ENCODE measurements at places on chromosomes 1 and 21. TPM values are rescaled to one million over a fixed set of nuclear protein-coding genes. Genes with fewer than 3 reads are reported as not detected.
A peak's percentile ranks its signal among the peaks of the same experiment; 100 is the strongest.

CFHR4 gene
- total RNA-seq, result not detected

DNA sequence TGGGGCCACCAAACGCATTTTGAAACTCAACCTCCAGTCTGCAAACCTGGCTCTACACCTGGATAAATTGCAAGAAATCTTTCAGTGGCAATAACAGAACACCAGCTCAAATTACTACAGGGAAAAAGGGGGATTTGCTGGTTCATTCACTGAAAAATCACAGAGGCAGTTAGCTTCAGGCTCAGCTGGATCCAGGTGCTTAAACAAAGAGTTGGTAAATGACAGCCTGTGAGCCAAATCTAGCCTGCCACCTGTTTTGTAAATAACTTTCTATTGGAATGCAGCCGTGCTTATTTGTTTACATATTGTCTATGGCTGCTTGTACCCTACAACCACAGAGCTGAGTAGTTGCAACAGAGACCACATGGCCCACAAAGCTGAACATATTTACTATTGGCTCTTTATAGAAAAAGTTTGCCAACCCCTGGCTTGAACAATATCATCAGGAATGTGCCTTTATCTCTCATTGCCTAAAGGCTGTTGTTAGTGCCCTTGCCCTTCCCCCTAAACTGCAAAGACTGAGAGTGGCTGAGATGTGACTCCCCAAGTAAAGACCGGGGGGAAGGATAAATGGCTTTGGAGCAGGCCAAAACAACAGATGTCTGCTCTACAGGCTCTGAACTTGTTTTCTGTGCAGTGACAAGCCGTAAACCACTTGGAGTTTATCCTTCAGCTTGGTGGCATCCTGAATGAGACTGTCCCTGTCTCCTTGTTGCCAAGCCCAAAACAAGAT lies 21.5 kb upstream of the PTPRF start:
- no peak for DNase-seq

GRCh38 chr1:178684542-178685000 lies 40.5 kb upstream of the RALGPS2 start:
- no peak for DNase-seq

PDC gene
- not detected for total RNA-seq

MFSD2A gene
- total RNA-seq, result 5.8 TPM

DNA sequence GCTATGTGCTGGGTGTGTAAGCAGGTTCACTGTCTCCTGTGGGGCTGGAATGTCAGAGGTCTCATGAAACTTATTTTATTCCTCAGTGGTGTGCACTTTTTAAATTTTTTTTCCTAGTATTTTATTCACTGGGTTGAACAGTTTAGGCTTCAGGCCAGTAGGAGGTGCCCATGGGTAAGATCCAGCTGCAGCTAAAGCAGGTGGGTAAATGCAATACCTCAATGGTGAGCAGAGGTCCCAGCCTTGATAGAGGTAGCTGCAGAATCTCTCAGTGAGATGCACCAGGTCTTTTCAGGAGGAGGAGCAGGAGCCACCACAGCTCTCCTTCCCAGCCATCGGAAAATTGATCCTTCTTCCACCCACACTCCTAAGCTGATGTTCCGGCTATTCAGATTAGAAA lies 12.6 kb upstream of the OR6N2 start:
- no peak for DNase-seq

DNA sequence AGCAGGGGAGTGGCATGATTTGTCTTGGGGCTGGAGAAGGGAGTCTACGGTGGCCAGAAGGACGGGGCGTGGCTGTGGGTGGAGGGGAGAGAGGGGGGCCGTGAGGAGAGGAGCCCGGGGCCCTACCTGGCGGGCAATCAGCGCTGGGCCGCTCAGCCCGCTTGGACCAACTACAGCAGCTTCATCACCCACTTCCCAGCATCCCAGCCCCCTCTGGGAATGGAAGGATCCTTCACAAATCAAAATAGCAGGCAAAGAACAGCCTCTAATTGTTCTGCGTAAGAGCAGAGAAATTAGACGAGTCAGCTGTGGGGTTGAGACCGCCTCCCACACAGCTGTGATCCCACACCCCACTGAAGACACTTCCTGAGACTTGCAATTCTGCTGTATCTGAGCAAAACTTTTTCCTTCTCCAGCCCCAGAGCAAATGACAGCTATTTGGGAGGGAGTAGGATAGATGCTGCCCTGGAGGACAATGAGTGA lies 43.5 kb downstream of the OPRD1 start:
- DNase-seq, result no peak

- no peak for DNase-seq
Measured at GRCh38 chr1:201348211-201348566, 29.3 kb downstream of the TNNT2 start.

- no peak for DNase-seq
Measured at GRCh38 chr21:40556442-40556968, 290.5 kb downstream of the DSCAM start.

OR2T35 gene
- not detected for total RNA-seq

- no peak for DNase-seq
Measured at GRCh38 chr1:59177756-59178155, 119.1 kb upstream of the FGGY start.

GRCh38 chr1:55463814-55464475 lies 248.8 kb upstream of the USP24 start:
- no peak for DNase-seq

ADAMTSL4 gene
- 28.4 TPM for total RNA-seq

- no peak for DNase-seq
Measured at GRCh38 chr1:119898530-119898929, 2.2 kb upstream of the ADAM30 start.

PDZK1 gene
- 7.4 TPM for total RNA-seq

PDE9A gene
- 4.2 TPM for total RNA-seq

CD247 gene
- total RNA-seq, result 1.6 TPM

COL8A2 gene
- 41.6 TPM for total RNA-seq

DNA sequence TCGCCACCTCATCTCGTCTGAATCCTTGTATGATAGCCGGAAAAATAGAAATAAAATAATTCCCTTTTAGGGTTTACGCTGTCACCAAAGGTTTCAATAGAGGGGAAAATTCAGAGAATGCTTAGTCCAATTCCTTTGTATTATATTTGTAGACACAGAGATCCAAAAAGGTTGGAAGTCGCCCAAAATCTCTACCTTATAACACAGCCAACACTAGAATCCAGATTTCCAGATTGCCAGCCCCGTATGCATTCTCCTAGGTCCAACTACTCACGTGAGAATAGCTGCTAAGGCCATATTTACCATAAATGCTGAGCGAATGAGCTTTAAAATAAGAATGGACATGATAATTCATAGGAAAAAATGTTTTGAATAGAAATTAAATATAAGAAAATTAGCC lies 124.5 kb downstream of the KCNK1 start:
- DNase-seq, result no peak

DNA sequence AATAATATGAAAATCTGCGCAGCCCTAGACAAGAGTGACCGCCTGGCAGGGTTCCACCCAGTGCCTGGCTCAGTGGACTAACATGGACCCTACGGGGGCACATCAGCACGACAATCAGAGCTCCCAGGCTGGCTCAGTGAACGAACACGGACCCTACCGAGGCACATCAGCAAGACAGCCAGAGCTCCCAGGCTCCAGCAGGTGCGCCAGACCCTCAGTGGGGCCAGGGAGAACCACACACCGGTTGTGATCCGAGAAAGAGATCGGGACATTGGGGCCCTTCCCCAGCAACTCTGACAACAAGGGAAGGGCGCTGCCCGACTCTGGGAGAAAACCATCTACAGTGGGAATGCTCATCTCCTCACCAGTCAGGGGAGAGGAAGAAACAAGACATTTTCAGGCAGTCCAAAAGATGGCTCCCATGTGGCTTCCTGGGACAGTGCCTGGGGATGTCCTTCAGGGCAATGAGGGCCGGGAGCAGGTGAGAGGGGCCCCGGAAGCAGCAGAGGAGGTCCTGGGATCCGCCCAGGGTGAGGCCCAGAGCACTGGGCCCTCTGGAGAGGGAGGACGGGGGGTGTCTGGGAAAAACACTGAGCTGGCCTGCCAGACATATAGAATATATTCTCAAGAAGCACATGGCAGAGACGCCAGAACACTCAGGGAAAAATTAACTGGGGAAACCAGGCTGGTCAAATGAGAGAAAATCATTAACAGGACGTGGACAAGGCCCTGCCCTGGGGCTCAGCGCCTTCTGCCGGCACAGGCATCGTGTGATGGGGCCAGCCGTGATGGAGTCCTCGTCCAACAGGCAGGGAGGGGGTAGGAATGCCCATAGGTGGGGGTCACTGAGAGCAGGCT lies 4.8 kb downstream of the ARHGEF16 start:
- DNase-seq, result no peak

GRCh38 chr1:94004924-94005323 lies 95.7 kb upstream of the GCLM start:
- no peak for DNase-seq

DNA sequence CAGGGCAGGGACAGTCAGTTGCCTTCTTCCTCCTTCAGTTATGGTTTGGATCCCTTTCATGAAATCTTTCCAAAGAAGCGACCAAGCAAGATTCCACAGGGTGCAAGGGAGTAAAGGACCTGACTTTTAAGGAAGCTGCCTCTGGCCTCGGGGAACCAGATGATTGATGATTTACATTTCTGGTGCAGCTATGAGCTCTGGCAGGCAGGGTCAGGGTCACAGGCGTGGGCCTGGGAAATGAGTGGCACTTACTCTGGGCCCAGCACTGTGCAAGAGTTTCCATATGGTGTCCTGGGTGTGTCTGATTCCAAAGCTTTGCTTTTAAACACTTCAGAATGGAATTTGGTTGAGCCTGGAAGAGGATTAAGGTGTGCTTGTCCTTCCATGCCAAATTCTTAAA lies 7.2 kb upstream of the CRABP2 start:
- DNase-seq, result no peak

MIXL1 gene
- total RNA-seq, result not detected

GRCh38 chr1:41397020-41397419 lies 35.8 kb downstream of the FOXO6 start:
- no peak for DNase-seq

GRCh38 chr1:194533641-194534040 lies 1347.2 kb upstream of the B3GALT2 start:
- DNase-seq, result no peak

GRCh38 chr1:116817582-116818064 lies 63.4 kb downstream of the CD2 start:
- no peak for DNase-seq

GRCh38 chr21:41926807-41927171 lies 27.0 kb downstream of the C2CD2 start:
- no peak for DNase-seq

DNA sequence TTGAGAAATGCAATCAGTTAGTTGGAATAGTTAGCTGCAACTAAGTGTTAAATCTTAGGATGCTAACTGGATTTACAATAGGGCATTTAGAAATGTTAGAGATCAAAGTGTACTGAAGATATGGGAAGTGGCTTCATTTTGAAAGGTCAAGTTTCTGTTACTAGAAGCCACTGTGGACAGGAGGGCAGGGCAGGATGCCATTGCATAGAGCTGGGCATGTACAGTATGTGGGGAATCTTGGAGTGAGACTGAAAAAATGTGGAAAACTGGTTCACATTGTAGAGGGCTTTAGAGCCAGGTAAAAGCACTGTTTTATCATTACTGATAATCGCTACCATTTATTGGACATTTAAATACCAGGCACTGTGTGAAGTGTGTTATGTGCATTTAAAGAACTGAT lies 31.0 kb downstream of the ARID1A start:
- no peak for DNase-seq

ORC1 gene
- 0.95 TPM for total RNA-seq

- DNase-seq, result no peak
Measured at GRCh38 chr1:150476754-150477153, 10.5 kb upstream of the TARS2 start.

GRCh38 chr1:107618539-107618938 lies 346.4 kb downstream of the VAV3 start:
- no peak for DNase-seq

DEPDC1 gene
- total RNA-seq, result not detected

SLC2A5 gene
- total RNA-seq, result 14.7 TPM

ST6GALNAC3 gene
- total RNA-seq, result 9.5 TPM

DNA sequence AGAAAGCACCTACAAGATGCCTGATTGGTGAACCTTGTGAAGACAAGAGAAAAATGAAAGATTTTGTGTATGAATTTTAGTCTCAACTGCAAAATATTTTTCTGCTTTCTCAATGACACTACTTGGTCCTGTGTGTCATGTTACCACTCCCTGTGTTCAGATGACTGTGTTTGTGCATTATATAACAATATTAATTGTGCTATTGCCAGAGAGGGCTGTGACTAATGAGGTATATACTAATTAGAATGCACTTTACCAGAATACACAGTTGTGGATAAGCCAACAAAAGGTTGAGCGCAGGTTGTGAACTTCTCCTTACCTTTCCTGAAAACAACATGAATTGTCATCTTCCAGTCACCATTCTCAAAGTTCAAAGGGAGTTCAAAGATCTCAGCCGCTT lies 17.3 kb upstream of the FMO2 start:
- DNase-seq, result no peak

GRCh38 chr1:67850611-67851075 lies 17.4 kb upstream of the GNG12 start:
- peak; percentile 88 for DNase-seq

- no peak for DNase-seq
Measured at GRCh38 chr21:14569868-14570267, 23.8 kb upstream of the SAMSN1 start.

DNA sequence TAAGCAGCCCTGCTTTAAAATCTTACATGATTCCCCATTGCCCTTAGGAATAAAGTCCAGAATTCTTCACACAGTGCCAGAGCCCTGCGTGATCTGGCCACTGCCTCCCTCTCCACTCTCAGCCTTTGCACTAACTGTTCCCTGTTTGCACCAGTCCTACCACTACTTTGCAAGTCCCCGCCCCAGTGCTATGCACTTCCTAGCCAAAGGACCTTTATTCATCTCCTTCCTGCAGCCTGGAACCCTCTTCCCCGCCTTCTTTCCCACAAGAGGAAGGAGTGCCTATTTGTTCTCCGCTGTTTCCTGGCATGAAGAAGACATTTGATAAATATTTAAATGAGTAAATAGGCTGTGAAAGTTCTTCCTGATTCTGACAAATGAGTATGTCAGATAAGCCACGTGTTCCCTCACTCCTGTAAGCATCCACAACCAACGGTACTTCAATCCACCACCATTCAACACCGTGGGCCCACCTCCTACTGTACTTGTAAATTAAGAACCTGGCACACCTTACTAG lies 23.9 kb downstream of the CAPN8 start:
- DNase-seq, result no peak

NCF2 gene
- 22.2 TPM for total RNA-seq

DNA sequence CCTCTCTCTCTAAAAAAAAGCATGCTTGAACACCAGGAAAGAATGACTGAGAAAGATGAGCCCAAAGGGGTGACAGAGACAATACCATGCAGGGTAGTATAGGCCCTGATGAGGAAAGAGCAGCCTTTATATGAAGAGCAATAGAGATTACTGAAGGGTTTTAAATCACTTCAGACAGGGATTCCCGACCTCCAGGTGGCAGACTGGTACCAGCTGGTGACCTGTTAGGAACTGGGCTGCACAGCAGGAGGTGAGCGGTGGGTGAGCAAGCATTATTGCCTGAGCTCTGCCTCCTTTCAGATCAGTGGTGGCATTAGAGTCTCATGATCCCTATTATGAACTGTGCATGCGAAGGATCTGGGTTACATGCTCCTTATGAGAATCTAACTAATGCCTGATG lies 30.8 kb upstream of the GTF2B start:
- no peak for DNase-seq

BCAS2 gene
- total RNA-seq, result 19.0 TPM

ST6GALNAC5 gene
- total RNA-seq, result 19.8 TPM

All from thoracic aorta (tissue), 2 donors.